Renal cortical epithelial cell (primary cell): ENCODE measurements at places on chromosomes 7 and 10.

- DNase-seq = peak; percentile 87
Measured at GRCh38 chr7:80273327-80273726, 138.7 kb downstream of the GNAI1 start.

DNA sequence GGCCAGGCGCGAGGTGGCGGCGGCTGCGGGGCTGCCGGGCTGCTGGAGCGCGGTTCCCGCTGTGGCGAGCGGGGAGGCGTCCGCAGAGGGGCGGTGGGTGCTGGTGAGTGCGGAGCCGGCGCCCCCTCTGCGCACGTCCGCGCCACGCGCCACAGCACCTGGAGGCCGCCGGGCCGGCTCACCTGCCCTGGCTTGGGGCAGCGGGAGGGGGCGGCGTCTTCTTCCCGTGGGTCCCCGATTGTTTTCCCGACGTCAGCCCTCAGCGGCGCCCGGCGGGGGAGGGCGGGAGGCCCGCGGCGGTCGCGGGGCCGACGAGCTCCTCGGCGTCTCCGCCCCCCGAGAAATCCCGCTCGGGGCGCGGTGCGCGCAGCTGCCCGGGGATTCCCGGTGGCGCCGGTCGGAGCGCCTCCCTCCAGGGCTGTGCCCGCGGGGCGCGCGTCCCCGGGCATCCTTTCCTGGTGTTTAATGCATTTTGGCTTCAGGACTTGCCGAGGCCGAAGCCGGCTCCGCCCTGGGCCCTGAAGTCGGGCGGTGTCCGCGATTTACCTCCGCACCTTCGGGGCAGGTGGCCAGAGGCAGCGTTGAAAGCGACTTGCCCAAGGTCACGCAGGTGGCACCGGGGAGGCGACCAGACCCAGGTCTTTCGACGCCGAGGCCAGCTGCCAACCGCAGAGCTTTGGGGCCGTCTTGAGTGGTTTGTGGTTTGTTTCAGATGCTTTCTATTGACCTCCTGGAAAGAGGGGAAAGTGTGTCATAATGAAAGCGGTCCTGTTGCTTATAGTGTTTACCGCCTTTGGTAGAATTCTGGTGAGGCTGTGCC, 561 bp downstream of the PLEKHA1 start:
- DNase-seq = peak; percentile 61

DNA sequence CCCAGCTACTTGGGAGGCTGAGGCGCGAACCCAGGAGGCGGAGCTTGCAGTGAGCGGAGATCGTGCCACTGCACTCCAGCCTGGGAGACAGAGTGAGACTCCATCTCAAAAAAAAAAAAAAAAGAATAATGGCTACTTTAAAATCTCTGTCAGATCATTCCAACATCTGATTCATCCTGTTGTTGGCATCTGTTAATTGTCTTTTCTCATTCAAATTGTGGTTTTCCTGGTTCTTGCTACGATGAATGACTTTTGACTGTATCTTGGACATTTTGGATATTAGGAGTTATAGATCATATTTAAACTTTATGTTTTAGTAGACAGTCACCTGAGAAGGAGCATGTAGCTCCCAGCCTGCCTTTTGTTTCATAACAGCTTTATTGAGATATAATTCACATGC, 8.5 kb downstream of the TPST1 start:
- peak; percentile 26 for DNase-seq

- DNase-seq = peak; percentile 41
Measured at GRCh38 chr10:30581779-30582380, 47.7 kb downstream of the LYZL2 start.

DNA sequence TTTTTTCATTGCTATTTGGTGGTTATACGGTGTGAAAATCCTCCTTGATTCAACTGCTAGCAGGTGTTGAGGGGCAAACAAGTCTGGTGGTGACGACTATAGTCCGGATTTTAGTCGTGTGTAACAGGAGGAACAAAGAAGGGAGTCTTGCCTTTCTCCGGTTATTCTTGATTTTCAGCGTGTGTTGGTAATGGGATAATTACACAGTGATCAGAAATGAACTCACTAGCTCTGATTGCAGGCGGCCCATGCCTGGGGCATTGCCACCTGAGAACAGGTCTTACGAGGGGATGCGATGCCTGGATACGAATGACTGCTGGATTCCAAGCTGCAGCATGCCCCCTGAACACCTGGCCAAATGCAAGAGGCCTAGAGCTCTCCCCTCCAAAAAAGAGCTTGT, 72.8 kb downstream of the CAMK1D start:
- no peak for DNase-seq

DNA sequence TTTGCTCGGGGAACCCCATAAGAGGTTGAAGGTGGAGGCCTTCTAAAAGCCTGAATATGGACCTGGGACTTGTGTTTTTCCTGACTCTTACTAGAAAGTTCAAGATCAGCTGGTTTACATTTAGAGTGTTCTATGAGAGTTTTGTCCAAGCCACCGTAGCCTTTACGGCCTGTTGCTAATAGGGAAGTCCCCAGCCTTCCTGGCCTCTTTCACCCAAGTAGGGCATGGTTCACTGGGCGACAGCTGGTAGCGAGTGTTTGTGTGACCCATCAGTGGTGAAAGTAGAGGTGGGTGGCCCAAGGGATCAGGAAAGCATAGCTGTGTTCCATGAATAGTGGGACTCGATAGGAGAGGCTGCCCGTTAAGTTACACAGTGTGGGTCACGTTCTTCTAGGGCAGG, 60.1 kb downstream of the RABGEF1 start:
- DNase-seq = no peak
